CD4-positive, alpha-beta T cell treated with Interleukin-6 for 4 hours (primary cell): ENCODE measurements at places on chromosomes 2 and 18.

DNA sequence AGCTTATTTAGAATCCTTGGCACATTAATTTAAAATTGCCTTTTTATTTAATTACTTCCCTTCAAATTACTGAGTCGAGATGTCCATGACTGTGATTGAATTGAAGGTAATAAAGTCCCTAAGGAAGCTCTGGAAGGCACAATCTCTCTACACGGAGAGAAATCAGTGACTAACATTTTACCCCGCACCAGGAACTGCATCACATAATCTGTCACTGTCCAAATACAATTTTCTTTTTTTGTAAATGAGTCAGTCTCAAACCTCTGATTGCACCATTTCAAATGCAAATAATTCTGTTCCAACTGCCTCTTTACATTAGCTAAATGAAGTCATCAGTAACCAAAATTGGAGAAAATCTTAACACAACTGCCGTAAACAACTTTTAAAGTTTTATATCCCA, 311.9 kb downstream of the CCDC178 start:
- no peak for DNase-seq

GRCh38 chr2:160570376-160570775, 76.8 kb upstream of the RBMS1 start:
- no peak for DNase-seq

GRCh38 chr2:199646439-199646838, 188.7 kb upstream of the SATB2 start:
- no peak for DNase-seq

DNA sequence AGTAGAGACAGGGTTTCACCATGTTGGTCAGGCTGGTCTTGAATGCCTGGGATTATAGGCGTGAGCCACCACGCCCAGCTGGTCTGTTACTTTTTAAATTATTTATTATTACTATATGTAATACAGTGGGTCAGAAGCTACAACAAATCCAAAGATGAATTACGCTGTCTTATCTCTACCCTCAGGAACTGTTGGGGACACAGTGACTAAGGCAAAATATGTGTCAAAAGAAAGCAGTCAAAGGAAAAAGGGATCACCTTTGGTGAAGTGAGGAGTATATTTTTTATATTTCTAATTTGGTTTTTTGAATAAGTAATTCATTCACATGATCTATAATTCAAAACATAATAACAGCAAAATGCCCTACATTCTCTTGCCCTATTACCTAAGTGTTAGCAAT, 4.7 kb downstream of the CREB1 start:
- no peak for DNase-seq

DNA sequence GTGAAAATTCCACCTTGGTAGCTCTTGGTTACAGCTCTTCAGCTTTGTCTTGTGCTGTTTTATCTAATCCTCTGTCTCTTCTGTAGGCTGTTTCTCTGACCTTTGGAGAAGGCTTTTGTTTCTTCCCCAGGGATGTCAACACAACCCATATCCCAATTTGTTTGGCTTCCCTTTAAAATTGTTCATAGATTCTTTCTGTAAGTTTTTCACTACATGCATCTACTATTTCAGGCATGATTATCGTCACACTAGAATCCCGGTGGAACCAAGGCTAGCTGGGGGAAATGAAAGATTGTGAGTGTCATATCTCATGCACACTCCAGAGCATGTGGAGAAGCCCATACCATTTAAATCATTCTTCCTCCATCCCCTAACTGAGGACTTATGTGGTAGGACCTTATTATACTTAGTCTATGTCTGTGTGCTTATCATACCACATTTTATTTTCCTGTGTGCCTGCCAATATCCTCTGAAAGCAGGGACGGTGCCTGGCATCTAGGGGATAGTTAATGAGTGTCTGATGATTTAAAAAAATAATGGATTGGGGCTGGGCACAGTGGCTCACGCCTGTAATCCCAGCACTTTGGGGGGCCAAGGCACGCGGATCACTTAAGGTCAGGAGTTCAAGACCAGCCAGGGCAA, 59.9 kb downstream of the CRIM1 start:
- no peak for DNase-seq

DNA sequence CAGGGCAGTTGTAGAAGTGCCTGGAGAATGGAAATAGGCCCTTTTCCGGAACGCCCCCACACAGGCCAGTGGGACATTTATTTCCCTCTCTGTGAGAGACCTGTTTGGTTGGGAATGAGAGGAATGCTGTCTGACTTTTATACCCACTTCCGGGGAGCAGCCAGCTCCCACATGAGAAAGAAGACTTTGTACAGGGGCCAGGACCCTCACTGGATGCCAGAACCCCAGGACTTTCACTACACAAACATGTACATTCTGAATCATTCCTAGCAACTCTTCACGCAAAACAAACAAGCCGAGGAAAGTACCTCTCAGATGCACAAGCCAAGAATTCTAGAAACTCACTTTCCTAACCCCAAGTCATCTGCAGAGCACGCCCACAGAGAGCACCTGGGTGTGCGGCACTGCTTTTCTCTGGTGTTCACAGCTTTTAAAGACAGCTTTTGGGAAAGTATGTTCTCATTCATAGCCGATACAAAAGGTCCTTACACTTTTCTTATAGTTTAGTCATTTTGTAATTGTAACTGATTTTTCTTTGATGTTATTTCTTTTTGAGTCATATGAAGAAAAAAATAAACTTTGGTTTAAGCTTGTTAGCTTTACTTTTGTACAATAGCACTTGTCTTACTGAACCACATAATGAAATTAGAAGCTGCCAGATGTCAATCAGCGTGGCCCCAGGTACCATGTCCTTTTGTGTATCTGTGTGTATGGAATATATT, 856.1 kb upstream of the ID2 start:
- DNase-seq = no peak

DNA sequence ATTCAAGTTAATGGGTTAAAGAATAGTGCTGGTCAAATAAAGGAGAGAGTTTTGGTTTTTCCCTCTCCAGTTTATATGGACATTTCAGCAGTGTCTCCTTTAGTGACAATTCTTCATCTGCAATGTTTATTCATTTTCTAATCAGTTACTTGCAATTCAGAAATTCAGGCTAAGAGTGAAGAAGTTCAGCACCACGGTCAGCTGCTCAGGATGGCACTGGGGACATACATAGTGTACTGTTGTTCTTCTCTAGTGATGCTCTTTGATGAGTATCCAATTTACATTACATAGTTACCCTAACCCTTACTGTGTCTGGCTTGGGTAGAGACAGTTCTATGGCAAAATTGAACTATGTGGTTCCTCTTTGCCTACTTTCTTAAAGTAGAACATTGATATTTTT, 412.7 kb downstream of the CNTNAP5 start:
- DNase-seq = no peak

GRCh38 chr2:150156876-150157275, 330.6 kb downstream of the RND3 start:
- DNase-seq = no peak

GRCh38 chr18:61470031-61470674, 136.9 kb downstream of the CDH20 start:
- no peak for DNase-seq
